Activated naive CD4-positive, alpha-beta T cell (primary cell): ENCODE measurements at places on chromosomes 5 and 9.

DNA sequence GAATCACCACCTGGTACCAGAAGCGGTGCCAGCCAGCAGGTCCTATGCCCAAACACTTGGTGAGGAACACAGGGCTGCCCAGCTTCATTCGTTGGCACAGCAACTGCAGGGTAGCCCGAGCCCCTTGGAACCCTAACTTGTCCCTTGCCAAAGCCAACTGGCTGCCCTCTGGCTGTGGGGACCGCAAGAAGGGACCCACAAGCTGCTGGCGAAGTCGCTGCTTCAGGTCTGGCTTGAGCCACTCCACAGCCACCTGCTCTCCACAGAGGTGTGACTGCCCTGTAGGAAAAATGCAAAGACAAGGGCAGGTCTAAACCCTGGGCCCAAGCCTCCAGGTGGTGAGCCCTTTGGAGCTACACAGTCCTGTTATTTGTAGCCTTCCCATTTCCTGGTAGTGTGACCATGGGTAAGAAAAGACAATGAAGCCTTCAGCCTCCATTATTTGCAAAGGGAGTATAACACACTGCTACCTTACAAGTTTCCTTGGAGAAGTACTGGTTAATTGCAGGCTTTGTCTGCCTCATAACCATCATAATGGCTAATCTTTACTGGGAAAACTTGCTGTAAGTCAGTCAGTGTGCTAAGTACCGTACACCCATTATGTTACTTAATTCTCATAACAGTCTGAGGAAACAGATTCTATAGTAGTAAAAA, 1.8 kb downstream of the DND1 start:
- DNase-seq: no peak

DNA sequence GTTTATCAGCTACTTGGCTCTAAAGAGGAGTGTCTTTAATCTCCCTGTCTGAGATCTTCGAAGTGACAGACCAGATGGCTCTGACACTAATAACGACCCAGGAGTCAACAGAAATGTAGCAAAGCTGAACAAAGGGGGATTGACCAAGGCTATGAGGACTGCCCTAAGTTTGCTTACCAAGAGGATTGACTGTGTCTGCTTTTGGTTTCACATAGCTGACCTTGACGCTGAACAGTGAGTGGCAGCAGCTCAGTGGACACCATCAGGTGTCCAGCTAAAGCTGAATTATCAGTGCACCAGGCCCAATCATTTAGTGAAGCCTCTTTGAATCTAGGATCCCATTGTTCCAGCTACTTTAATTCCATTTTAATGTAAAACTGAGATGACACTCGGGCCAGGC, 262.6 kb downstream of the COX7C start:
- no peak for DNase-seq

DNA sequence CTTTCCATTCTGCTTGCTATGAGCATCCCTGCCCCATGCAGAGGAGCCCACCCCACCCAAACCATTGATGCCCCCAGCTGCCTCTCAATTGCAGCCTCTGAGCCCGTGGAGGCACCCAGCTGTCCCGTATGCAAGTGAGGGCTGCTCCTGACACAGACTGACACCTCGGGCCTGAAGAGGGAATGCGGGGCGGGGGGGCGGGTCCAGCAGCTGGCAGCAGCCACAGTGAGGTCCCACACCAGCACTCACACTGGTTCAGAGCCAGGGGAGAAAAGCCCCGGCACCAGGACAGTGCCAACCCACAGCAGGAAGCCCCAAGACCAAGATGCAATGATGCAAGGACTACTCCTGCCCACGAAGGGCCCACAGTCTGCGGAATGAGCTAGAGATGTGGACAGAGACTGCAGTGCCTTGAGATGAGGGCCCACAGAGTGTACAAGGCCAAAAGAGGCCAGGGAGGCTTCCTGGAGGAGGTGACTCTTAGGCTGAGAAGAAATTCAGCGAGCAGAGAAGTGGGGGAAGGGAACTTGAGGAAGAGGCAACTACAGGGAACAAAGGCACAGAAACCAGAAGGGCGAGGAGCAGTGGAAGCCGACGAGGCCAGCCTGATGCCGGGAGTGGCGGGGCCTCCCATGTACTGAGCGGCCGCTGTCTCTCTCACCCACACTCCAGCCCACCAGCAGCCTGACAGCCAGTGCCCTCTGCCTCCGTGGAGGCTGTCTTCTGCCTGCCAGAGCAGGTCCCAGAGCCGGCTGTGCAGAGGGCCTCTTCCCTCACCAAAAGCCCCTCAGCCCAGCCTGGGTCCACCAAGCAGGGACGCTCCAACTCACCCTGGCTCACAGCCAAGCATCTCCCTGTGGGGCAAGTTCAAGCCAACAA, 9.2 kb downstream of the EEIG1 start:
- no peak for DNase-seq

DNA sequence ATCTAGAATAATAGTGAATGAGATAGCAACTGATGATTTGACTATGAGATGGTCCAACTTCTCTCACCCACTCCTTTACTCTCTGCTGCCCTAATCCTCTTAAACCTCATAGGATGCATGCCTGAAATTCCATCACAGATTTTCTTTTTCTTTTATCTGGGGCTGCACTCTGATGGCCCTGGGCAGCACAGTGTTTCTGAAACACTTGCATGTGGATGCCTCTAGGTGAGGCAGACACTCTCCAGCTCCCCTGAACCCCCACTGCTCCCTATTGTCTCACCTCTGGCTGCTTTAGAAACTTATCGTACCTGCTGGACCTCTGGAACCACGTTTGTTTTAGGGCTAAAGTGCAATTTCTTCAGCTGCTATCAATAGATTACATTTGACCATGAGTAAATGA, 67.5 kb downstream of the HTR4 start:
- no peak for DNase-seq

DNA sequence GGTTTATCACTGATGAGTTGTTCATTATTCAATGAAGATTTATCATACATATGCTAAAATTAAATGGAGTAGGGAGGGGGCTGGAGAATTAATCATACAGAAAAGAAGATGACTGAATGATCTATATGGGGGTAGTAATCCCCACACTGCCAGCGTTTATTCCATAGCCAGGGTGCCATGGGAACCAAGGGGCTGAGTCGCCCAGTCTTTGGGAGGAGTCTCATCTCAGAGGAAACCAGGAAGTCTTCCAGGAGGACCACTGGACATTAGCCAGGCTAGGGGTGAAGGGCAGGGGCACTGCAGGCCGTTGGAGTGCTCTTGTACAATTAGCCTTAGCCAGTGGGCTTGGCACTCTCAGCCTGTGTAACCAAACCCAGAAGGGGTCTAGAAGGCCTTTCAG, 226.5 kb downstream of the ARL15 start:
- DNase-seq: no peak
